NCI-H1105 (cell line): ENCODE measurements at places on chromosomes 16 and 17.

GRCh38 chr17:39739885-39740356, 2.2 kb downstream of the GRB7 start:
- no peak for DNase-seq

GRCh38 chr16:11301645-11302501, 20.7 kb upstream of the PRM1 start:
- DNase-seq, result no peak

GRCh38 chr17:27756467-27757371, 43.6 kb downstream of the NOS2 start:
- peak; percentile 3 for DNase-seq

- DNase-seq, result no peak
Observed at GRCh38 chr17:34850023-34850422, 111.2 kb downstream of the CCT6B start.

DNA sequence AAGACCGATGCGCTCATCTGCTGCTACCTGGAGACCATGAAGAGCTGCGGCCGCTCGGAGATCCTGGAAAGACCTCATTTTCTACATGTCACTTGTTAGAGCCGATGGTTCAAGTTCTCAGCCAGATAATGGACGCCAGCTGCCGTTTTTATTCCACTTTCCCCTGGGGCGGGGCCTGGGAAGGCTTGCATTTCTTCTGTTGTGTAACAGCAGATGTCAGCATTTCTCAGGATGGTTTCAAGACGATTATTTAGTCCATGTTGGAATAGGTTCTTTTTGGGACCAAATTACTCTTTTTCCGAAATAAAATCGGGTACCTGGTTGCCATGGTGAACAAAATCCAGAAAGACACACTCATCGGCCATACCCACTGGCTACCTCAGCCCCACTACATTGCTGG, 1418.3 kb downstream of the CDH11 start:
- no peak for DNase-seq

GRCh38 chr17:38872027-38872511, 2.2 kb downstream of the LASP1 start:
- DNase-seq, result no peak

DNA sequence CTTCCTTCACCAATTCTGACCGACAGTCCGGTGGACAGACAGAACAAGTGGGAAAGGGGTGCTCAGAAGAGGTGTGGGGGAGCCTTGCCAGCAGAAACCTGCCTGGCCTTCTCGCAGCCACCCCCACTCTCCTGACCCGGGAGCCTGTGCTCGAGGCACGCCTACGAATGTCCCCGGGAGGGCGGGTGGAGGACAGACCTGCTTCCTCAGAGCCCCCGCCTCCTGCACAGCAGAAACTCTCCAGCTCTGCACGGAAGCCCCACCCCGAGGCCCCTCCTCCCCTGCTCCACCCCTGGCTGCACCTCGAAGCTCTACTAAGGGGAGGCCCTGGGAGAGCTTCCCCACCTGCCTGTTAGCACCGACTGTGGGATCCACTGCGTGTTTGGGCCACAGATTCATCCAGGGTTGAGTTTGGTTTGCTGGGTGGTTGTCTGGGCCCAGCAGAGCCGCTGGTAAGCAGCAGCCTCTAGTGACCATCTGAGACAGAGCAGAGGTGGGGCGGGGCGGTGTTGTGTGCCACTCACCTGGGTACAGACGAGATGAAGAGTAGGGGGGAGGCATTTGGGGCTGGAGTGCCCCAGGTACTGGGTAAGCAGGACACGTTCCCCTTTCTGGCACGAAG, 6.2 kb downstream of the TAF1C start:
- no peak for DNase-seq

DNA sequence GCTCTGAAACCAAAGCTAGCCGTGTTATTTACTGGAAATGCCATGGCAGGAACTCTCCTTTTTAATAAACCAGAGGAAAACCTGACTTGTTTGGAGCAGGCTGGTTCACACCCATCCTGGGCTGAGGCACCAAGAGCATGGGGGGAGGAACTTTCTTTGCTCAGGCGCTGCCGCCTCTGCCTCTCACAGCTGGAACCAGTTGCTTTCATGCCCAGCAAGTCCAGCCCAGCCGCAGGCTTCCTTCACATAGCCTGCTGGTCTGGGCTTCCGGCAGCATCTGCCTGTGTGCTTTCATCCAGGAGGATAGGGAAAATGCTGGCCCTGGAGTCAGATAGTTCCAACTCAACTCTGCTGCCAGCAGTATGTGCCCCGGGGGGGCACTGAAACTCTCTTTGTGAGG, 88.1 kb upstream of the ASIC2 start:
- no peak for DNase-seq

- DNase-seq, result no peak
Observed at GRCh38 chr17:76810956-76811355, 57.2 kb upstream of the MGAT5B start.

- peak; percentile 23 for DNase-seq
Observed at GRCh38 chr16:17470908-17471718, at the start of gene XYLT1. XYLT1 (minus strand) TSS chr16:17470960; CDS start chr16:17470796, 164 bp downstream.

DNA sequence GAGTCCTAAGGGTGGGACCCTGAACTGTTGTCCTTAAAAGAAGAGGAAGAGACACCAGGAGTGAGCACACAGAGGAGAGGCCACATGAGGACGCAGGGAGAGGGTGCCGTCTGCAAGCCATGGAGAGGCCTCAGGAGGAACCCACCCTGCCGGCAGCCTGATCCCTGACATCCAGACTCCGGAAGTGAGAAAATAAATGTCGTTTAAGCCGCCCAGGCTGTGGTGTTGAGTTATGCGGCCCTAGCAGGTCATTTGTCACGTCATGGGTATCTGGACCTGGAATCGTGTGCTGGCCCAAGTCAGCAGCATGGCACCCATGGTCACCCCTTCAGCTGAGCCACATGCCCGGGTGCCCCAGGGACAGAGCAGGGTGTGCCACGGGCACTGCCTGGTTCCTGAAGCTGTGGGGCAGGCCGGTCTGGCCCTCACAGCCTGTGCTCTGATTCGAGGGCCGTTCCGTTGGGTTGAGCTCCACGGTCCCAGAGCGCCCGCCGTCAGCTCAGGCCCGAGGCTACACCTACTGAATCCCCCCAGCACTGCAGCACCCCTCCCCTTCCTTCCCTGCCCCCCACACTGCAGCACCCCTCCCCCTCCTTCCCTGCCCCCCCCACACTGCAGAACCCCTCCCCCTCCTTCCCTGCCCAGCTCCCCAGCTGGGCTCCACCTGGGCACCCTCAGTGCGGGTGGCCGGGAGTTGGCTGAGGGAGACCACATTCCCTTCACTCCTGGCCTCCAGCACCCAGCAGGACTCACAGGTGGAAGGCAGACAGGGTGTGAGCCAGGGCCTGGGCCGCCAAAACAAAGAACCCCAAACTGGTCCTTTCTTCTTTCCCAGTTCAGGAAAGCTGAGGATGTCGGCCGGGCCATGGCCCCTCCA, 2.7 kb upstream of the CCDC57 start:
- no peak for DNase-seq

DNA sequence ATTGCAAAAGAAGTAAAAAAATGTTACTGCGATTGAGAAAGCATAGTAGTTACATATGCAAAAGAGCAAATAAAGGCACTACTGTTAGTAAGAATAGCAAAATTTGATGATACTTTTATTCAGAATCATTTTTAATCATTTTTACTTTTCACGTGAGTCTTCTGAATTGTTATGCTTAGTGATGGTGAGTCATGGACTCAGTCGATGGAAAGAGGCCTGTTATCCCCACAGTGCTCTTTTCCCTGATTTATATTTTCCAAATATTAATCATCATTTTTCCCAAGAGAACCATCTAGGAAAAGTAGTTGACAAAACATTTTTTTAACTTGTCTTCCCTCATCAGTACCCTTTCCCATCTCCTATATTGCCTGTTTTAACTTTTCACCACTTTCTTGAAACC, 181.1 kb downstream of the CHD9 start:
- DNase-seq, result no peak

GRCh38 chr16:87424266-87424665, 32.1 kb downstream of the MAP1LC3B start:
- DNase-seq, result no peak

- DNase-seq, result no peak
Observed at GRCh38 chr17:49067163-49067562, 65.4 kb upstream of the B4GALNT2 start.

- peak; percentile 40 for DNase-seq
Observed at GRCh38 chr16:85557971-85558657, 55.0 kb upstream of the GSE1 start.

DNA sequence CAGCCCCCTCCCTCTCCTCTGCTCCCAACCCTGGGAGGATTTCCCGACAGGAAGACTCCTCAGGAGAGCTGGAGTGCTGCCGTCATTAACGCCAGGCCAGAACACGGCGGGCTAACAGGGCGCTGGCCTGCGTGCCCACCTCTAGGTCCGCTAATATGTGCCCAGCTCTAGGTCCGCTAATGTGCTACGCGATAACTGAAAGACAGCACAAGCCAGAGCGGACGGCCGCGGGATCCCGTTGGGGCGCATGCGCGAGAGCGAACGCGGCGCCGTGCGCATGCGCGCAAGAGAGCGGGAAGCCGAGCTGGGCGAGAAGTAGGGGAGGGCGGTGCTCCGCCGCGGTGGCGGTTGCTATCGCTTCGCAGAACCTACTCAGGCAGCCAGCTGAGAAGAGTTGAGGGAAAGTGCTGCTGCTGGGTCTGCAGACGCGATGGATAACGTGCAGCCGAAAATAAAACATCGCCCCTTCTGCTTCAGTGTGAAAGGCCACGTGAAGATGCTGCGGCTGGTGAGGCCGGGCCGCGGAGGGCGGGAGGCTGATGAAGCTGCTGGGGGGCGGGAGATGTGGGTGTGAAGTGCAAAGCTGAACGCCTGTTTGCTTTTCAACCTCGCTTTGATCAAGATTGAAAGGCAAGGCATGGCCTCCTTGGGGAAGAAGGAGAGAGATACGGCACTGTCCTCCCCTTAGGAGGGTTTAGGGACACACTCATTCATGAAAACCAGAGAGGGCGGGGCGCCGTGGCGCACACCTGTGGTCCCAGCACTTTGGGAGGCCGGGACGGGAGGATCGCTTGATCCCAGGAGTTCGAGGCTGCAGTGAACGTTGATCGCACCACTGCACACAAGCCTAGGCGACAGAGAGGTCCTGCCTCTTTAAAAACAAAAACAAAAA, at the start of gene CKLF:
Gene CKLF (plus strand): TSS at position 291 of the 892 bp plus-strand sequence. CDS start 140 bp downstream, at position 431.
- DNase-seq, result peak; percentile 46

DNA sequence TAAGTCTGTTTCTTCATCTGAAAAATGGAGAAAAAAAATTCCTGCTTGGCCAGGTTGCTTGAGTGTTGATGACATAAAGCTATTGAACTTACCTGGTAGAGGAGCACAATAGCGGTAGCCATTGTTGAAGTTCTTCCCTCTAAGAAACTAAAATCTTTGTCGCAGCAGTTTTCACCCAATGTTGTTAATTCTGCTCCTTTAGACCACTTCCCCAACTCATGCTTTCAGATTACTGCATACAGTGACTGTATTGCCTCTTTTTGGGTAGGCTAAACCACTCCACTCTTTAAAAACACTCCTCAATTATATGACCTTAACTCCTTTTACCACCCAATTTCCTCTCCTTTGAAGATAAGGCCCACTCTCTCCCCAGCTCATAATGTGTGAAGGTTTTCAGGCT, 35.7 kb upstream of the CCL2 start:
- no peak for DNase-seq

DNA sequence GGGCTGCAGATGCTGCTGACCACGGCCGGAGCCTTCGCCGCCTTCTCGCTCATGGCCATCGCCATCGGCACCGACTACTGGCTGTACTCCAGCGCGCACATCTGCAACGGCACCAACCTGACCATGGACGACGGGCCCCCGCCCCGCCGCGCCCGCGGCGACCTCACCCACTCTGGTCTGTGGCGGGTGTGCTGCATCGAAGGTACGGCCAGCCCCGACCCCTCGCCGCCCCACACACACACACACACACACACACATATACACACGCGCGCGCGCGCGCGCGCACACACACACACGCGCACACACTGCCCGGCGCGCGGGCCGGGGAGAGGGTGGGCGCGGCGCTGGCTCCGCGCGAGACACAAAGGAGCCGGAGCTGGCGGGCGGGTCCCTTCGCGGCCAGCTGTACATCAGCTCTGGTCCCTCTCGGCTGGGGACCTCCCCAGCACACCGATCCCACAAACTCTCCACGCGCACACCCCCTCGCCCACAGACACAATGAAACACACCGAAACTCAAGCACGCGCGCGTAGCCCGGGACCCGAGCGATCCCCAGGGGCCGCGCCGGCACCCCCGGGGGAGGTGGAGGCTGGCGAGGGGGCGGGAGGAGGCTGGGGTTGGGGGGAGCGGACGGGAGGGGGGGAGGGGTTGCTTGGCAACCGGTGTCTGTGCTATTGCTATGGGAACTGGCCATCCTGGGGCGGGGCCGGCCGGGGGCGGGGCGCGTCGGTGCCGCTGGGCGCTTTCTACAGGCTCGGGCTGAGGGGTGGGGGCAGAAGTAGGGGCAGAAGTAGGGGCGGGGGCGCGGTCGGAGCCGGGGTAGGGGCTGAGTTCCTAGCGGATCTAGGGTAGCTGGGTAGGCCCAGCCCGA, 658 bp downstream of the CACNG4 start:
- DNase-seq, result peak; percentile 60

- DNase-seq, result no peak
Observed at GRCh38 chr17:77382356-77382911, 241.7 kb downstream of the SEC14L1 start.

DNA sequence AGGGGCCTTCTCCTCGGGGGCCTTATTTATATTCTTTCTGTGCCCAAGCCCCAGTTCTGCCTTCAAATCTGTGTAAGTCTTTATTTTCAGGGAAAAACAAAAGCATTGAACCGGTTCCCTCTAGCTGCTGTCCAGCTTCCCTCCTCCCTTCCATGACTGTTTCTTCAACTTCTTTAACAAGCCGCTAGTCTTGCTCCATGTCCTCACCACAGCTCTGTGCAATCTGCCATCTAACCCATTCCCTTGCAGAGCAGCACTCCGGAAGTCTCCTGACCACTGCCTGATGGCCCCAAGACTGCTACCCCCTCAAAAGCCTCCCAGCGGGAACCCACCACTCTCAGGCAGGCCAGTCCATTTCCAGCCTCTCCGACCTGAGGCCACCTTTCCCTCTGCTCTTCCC, 16.9 kb downstream of the EMC8 start:
- no peak for DNase-seq

- no peak for DNase-seq
Observed at GRCh38 chr17:76076765-76077583, 2.0 kb upstream of the ZACN start.

- no peak for DNase-seq
Observed at GRCh38 chr16:17520561-17520960, 49.8 kb upstream of the XYLT1 start.

DNA sequence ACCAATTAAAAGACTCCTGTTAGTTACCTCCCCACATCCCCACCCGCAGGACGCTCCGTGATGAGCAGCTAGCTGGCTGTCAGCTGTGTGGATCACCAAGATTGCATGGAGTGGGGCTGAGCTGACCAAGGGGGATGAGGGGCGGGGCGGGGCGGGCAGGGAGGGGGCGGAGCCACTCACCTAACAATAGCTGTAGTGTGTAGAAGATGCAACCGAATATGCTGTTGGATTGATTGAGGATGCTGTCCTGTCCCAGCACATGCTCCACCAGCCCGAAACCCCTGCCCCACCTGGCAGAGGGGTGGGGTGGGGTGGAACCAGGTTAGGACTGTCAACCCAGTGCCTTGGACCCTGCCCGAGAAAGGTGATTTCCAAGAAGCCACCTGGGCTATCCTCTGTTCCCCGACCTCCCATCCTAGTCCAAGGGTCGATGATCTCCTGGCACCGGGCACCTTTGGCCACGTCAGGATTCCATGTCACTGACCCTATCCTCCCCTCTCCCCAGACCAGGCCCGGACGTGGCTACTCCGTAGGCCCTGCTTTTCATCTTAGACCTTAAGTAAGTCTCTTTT, 1.4 kb downstream of the VKORC1 start:
- DNase-seq, result peak; percentile 11

GRCh38 chr17:561116-561515, 153.5 kb downstream of the VPS53 start:
- no peak for DNase-seq

GRCh38 chr17:40452921-40453378, 9.7 kb downstream of the IGFBP4 start:
- DNase-seq, result no peak
